Activated CD4-positive, alpha-beta T cell treated with anti-CD3 and anti-CD28 coated beads for 24 hours (primary cell): ENCODE measurements at places on chromosomes 3 and 15.

DNA sequence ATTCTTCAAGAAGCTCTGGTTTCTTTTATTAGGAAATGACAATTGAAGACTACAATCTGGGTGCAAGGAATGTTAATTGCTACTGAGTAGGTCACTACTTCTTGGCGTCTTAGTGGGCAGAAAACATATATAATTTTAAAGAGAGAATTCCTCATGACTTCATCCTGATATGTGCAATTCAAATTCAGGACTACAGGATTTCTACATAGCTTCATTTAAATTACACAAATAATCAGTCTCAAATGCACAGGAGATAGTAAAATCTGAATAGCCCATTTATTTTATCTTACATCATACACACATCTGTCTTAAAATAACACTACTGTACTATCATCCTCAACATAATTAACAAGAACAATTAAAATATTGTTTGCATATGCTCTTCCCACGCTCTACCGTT is 52.5 kb upstream of the GPR149 start:
- DNase-seq: no peak

GRCh38 chr15:60076045-60076444 is 71.9 kb downstream of the FOXB1 start:
- DNase-seq: no peak

DNA sequence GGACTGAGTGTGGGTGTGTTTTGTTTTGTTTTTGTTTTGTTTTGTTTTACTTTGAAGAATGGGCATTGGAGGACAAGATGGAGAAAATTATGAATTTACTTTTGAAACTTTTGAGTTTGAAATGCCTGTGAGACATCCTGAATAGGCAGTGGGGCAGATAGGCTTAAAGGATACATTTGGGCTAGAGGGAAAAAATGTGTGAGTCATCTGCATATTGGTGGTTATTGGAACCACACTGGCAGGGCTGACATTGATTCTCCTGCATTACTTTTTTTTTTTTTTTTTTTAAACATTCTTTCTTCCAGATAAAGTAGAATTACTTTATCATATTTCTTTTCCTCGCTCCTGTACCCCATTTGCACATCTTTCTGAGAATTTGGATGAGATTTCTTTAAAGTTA is 56.1 kb downstream of the CALML4 start:
- DNase-seq: no peak

GRCh38 chr15:36773698-36774097 is 194.3 kb downstream of the CDIN1 start:
- DNase-seq: no peak

- DNase-seq: no peak
Observed at GRCh38 chr3:45446706-45447105, 58.3 kb downstream of the LARS2 start.

GRCh38 chr15:25718597-25718996 is 144.5 kb downstream of the ATP10A start:
- DNase-seq: no peak

DNA sequence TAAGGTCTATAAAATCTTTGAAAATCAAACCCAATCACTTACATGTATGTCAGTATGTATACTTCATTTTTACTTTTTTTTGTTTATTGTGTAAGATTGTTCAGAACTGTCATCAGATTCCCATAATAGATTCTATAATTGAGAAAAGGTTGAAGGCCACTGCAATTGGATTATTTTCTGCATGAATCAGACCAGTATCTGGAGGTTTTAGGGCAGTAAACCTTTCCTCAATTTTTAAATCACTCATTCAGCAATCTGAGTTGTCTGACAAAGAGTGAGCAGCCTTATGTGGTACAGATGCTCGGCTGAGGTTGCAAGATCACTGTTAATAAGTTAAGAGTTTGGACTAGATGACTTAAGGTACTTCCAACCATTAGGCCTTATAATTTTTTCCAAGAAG is 96.0 kb downstream of the TP63 start:
- no peak for DNase-seq

DNA sequence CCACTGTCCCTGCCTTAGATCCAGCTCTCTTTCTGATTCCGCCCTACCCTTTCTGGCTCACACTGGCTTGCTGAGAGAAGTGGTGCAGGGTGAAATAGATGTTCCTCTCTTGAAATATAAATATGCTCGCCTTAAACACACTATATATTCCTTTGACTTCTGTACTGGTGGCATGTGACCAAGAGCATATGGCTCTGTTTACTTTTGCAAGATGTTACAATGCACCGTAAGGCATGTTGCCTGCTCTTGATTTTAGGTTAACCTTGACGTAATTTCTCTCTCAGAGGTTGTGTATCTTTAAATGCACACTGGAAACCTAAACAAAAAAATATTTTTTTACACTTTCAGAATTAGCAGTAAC is 749 bp downstream of the RSRC1 start:
- no peak for DNase-seq

DNA sequence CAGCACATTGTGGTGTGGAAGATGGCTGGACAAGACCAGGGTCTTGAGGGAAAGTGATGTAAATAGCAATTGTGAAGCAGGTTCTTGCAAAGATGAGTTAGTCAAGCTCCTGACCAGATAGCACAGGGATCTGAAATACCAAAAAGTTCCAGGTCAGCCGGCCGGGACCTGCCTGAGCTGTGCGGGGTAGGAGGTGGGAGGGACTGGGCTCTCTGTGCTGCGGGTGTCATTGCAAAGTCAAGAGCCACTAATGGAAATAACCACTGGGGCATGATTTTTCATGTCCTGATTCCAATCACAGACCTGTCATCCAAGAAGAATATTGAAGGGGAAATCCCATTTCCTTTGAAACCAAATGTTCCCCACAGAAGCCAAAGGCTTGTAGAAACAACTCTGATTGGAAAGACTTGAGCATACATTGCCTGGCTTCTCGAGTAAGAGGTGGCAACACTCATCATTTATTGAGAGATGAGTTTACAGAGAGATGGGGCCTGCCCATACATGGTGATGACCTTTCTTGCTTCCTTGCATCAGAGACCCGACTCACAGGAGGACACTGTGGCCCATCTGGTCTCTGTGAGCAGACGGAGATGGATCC is 44.2 kb upstream of the KY start:
- no peak for DNase-seq

- DNase-seq: no peak
Observed at GRCh38 chr3:193992425-193993037, 143.4 kb upstream of the HES1 start.

DNA sequence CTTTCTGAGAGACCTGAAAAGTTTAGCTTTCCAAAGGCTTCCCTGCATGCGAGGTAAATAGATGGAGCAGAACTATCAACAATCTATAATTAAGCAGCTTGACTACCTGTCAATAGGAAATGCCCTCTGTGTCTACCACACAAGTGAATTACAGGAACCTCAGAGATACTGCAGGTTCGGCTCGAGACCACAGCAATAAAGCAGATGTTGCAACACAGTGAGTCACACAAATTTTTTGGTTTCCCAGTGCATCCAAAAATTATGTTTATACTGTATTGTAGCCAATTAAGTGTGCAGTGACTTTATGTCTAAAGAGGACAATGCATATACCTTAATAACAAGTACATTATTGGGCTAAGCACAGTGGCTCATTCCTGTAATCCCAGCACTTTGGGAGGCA is 252.0 kb downstream of the UBE2E2 start:
- no peak for DNase-seq

DNA sequence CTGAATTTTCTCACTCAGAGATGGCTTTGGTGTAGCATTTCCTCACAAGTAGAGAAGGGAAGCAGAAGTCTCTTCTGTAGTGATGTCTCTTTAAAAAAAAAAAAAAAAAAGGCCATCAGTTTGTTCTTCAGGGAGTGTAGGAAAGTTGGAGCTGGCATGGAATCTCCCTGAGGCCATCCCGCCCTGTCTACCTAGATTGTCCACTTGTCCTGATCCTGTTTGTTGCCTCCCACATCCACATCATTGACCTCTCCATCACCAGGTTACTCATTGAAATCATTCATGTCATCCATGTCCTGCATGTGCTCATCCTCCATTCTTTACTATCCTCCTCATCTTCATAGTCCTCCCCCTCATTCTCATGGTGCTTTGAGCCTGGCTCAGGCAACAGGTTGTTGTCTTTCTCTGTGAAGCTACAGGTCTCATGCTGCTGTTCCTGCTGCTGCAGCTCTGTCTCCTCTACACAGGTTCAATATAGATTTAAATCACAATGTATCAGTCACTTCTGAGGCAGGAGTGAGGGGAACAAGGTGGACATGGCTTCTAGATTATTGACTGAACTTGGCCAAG is 556.3 kb upstream of the NAALADL2 start:
- no peak for DNase-seq

DNA sequence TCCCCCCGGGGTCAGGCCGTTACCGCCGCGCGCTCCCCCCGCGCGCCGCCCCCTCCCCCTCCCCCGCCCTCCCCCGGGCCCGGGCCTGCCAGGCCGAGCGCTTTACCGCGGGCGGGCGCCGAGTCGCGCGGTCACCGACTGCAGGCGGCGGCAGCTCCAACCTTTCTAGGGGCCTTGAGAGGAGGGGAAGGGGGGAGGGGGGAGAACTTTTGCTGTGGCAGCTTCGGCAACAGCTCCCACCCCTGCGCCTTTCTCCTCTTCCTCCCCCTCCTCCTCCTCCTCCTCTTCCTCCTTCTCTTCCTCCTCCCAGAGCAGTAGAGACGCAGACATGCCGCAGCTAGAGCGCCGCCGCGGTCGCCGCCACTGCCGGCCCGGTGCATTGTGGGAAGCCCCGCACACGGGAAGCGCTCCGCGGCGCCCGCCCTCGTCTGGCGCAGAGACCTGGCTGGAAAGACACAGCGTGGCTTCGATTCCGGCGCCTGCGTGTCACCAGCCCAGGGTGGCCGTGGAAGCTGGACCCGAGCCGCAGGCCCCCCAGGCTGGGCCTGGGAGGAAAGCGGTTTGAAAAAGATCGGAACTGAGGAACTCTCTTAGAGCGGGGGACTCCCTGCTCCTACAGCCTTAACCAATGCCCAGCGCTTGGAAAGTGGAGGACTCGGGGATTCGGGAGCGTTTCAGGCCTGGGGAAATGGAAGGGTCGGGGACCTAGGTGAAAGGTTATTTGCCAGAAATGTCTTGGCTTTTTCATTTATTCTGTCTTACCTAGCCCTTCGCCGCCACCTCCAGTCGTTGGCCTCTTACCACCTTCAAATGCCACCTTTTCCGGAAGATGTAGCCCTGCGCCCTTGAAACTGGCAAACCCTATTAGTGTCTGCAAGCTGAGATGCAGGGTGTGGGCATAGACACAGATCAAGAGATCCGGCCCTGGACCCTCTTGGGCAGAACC is at the start of gene ZNF148:
TSS of gene ZNF148 (minus strand) at position 330 of the 946 bp plus-strand sequence. CDS start 61,685 bp downstream, outside the sequence.
- DNase-seq: peak; percentile 80
